ENCODE measurements at places on chromosomes 11 and 22. TPM values are rescaled to one million over a fixed set of nuclear protein-coding genes. Genes with fewer than 3 reads are reported as not detected.

The NOX4 gene
- not detected for total RNA-seq

DNA sequence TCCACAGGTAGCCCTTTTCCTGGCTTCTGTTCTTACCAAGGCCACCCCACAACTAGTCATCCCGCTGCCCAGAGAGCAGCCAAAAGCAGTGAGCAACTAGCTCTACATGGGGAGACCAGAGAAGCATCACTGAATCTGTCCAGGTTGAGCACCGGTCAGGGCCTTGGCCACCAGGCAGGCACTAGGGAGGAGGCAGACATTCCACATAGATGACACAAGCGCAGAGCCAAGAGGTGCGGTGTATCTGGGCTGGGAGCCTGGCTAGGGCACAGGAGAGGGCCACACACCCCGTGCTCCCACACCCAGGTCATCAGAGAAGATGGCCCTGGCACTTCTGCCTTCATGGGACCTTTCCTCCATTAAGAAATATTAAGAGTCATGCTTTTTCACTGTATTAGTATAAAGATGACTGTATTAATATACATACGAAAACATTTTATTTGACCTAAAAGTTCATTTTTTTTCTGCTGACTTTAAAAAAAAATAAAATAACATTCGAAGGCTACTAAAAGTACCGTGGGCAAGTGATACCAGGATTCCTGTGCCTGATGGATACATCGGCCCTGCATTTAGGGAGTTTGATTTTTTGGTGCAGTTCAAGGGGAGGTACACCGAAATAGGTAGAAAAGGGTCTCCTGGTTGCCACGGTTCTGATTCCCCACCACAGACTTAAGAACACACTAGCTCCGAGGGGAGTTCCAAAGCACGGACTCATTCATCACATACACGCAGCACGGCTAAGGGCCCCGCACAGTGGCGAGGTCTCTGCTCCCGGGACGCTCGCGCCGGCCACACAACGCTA is 1.2 kb downstream of the DGCR2 start:
- DNase-seq: peak; percentile 40

GRCh38 chr11:58580311-58580710 is 1.4 kb downstream of the ZFP91 start:
- DNase-seq: no peak

The KRTAP5-2 gene
- not detected for total RNA-seq

The DEUP1 gene
- total RNA-seq: not detected

The DCPS gene
- total RNA-seq: 27.9 TPM

- DNase-seq: no peak
These were observed 538.5 kb downstream of the INSC start for GRCh38 chr11:15653191-15653710.

The TRPC6 gene
- not detected for total RNA-seq

- DNase-seq: no peak
These were observed 22.5 kb downstream of the FADS3 start for GRCh38 chr11:61868571-61869428.

GRCh38 chr11:35662649-35663407 is at the start of gene TRIM44:
Gene TRIM44 (plus strand): TSS chr11:35662775. CDS start chr11:35663112, 337 bp downstream.
- peak; percentile 88 for DNase-seq

DNA sequence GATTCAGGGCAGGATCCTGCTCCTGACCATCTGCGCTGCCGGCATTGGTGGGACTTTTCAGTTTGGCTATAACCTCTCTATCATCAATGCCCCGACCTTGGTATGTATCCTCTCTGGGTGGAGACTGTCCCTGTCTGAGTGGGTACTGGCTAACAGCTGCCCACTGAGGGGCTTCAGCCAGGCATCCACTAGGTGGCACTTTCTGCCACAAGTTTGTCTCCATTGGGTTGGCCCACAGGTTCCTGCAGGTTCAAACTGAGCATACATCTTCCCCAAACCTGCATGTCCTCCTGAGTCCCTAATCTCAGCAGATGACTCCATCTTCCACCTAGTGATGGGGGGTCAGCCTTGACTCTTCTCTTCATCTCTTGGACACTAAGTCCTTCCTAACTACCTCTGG is 4.4 kb downstream of the SLC2A11 start:
- DNase-seq: peak; percentile 46

The TEAD1 gene
- total RNA-seq: 17.5 TPM

Data from MG63 (cell line).